ENCODE measurements at places on chromosomes 7 and 10. TPM values are rescaled to one million over a fixed set of nuclear protein-coding genes. Genes with fewer than 3 reads are reported as not detected.

SFRP4 gene
- total RNA-seq: not detected

SEMA3D gene
- not detected for total RNA-seq

PLAU gene
- total RNA-seq: 0.21 TPM

STRA8 gene
- not detected for total RNA-seq

INTS15 gene
- 29.5 TPM for total RNA-seq

GRCh38 chr10:131847241-131847783 is 53.5 kb upstream of the PPP2R2D start:
- DNase-seq: no peak

DNA sequence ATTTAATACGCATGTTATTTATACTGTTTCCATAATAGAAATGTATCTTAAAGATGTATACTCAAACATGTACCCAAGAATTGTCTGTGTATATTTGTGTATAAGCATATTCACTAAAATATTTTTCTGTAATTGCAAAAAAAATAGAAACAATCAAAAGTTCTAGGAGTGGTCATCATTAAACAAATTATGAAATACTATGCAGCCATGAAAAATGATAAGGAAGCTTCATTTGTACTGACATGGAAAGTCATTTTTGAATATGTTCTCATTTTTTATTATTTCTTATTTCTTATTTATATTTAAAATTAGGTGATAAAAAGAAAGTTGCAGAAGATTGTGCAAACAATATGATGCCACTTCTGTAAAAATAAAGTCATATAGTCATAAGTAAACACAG is 400.0 kb upstream of the AUTS2 start:
- DNase-seq: no peak

- DNase-seq: no peak
Observed at GRCh38 chr10:1094112-1095057, 38.2 kb downstream of the WDR37 start.

GRCh38 chr7:28160551-28160991 is 20.0 kb downstream of the JAZF1 start:
- DNase-seq: no peak

DNA sequence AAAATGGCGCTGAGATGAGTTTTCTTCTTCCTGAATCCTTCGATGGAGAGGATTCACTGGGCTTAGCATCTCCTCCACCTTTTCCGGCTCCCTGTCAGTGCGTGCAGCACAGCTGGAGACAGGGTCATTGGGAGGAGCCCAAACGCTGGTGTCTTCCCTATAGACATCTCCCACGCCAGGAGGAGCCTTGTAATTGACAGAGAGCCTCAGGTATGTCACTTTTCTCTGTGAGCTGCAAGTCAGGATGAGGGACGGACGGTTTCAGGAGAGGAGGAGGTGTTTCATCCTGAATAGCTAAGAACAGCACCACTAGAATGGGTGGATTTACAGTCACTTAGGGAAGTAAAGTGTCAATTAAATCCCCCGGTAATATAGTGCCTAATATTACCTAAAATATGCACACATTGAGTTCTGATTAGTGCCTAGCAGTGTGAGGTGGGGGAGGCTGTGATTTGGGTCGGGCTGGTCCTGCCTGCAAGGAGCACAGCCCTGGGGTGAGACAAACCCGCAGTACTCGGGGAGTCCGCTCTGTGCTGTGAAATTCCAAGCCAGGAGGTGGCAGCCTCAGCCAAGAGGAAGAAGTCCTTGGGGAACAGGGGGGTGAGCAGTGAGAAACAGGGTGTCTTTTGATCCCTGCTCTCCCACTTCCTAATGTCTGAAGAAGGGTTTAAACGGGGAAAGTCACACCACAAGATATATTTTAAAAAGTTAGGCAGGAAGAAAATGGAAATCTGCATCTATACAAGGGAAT is 28.2 kb downstream of the IL15RA start:
- DNase-seq: peak; percentile 65

GRCh38 chr7:13189668-13190067 is 502.2 kb downstream of the ARL4A start:
- no peak for DNase-seq

GRCh38 chr7:123209786-123210185 is 10.0 kb upstream of the SLC13A1 start:
- DNase-seq: no peak

DNA sequence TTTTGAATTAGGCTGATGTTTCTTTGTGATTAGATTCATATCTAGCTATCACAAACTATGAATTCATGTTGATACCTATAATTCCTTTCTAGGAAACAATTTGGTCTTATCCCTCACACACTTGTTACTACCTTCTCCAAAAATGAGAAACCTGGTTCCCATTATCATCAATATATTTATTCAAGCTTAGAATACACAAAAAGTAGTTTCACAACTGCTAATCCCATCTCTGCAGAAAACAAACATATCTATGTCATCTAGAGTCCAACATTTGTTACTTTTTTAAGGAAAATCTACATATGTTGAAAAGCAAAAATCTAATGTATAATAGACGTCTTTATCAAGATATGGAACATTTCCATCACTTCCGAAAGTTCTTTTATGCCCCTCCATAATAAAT is 110.4 kb downstream of the MICU1 start:
- no peak for DNase-seq

- no peak for DNase-seq
Observed at GRCh38 chr10:11746883-11747539, 4.8 kb downstream of the ECHDC3 start.

- DNase-seq: no peak
Observed at GRCh38 chr10:1498746-1499358, 238.5 kb downstream of the ADARB2 start.

GRCh38 chr7:94127026-94127425 is 122.9 kb upstream of the BET1 start:
- no peak for DNase-seq

DNA sequence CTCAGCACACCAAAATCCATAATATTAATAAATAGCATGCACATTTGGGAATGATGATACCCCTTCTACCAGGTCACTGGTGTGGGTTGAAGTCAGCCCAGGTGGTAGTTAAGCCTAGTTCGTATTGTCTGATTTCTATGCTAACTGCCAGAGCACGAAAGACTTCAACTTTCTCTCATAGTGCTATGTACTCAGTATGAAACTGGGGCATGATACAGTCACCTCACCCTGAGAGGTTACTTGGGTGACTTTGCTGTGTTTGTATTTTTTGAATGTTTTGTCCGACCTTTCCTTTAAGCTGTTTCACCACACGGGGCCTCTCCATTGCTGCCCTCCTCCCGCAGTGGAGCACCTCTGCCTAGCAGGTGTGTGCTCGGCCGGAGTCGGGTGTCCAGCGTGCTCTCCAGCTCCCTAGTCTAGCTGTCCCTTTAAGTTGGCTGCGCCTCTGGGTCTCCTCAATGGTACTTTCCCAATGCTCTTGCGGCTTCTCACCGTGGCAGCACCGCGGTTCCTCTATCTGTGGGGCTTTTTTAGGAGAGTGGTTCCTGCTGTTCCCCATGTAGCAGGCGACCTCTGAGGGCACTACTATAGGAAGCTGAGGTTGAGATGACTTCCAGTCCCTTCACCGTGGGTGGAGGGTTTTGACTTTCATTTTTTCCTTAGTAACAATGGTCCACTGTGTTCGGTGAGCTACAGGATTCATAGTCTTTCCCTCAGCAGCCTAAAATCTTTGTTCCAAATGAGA is 524.0 kb upstream of the PFKP start:
- DNase-seq: no peak

GRCh38 chr10:69413221-69413865 is 3.4 kb downstream of the TACR2 start:
- peak; percentile 54 for DNase-seq

GRCh38 chr7:1925973-1926907 is 256.2 kb downstream of the ELFN1 start:
- DNase-seq: no peak

DNA sequence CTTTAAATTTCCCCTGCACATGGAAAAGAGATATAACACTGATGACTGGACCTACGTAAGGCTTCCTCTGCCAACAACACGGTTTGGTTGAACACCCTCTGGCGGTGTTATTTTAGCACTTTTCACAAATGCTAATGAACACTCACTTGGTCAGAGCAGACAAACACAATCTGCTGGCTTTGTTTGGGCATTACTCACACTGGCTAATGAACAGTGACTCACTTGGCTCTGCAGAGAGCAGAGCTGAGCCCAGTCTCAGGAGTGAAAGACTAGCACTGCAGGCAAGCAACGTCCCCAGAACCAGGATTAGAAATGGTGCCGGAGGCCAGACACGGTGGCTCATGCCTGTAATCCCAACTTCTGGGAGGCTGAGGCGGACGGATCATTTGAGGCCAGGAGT is 430.8 kb downstream of the PLXNA4 start:
- DNase-seq: no peak

GRCh38 chr7:154968336-154969001 is 34.5 kb downstream of the PAXIP1 start:
- DNase-seq: no peak

DNA sequence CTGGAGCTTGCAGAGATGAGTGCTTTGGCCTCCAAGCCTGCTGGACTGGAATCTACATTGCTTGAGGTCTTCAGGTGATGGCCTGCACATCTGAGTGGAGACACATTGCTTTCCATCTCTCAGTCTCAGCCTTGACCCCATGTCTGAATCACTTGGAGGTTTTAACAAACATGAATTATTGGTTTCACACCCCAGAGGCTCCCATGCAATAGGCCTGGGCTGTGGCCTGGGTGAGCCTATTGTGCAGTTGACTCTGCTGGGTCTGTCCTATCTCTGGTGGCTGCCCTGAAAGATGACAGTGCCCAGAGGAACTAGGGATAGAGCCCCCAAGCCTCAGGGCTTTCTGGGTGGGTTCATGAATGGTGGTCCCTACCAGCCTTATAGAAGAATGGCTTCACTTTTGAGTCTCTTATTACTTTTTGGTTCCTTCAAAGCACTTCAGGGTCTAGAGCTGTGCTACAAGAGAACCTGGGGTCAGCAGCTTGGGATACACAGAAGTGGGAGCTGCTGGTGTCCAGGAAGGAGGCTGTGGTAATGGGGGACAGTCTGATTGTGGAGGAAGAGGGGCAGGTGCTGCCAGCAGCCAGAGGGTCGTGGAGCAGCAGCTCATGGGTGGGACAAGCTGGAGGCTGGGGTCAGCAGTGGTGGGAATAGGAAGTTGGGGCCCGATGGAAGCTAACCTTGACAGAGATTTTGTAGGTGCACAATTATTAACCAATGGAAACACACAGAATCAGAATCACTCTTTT is 5.5 kb downstream of the RAMP3 start:
- DNase-seq: no peak
